ENCODE measurements at places on chromosomes 4 and X.

DNA sequence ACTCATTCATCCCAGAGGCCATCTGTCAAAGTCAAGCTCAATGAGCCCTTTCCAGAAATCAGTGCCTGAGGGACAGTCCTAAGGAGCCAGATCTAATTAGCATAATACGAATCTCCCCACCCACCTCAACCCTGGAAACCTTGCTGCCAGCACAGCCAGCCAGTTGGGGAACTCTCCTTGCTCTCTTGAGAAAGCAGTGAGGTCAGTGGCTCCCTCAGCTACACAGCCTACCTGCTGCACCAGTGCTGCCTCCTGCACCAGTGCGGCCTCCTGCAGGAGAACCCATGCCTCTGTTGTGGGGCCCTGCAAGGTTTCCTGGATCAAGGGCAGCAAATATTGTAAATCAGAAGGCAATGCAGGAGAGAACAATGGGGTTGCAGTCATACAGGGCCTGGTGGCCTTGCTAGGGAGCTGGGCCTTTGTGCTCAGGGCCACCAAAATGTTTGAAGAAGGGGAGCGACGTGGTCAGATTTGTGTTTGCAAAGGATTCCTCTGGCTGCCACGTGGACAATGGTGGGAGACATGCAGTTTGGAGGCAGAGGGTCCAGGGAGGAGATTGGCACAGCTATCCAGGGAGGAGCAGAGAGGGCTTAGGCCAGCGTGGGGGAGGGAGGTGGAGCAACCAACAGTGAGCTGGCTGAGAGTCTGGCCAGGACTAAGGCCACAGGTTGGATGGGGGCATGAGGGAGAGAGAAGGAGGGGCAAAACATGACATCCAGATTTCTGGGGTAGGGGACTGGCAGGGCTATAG lies 124.3 kb upstream of the MAMLD1 start:
- DNase-seq, result no peak

DNA sequence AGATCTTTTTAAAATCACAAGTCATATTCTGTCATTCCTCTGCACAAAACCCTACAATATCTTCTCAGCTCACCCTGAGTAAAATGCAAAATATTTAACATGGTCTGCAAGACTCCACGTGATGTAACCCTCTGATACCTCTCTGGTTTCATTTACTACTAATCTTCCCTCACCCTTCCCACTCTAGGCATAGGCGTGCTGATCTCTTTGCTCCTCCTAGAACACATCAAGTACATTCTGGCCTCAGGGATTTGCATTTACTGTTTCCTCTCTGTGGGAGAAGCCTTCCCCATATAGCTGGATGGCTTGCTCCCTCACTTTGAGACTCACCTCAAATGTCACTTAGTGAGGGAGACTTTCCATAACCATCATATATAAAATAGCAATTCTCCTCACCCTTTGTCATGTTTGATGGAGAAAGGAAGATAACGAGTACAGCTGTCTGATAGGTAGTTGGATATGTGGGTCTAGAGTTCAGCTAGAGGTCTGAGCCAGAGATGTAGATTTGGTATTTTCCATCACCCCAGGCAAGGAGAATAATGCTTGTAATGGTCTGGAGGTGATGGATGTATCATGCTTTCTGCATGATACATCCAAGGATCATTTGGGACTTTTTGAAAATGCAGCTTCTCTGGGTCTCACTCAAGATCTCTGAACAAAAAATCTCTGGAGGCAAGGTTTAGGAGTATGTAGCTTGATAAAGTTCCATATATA lies 123.9 kb upstream of the VAMP7 start:
- DNase-seq, result no peak

- DNase-seq, result no peak
Observed at GRCh38 chr4:65653740-65654361, 16.4 kb downstream of the EPHA5 start.

DNA sequence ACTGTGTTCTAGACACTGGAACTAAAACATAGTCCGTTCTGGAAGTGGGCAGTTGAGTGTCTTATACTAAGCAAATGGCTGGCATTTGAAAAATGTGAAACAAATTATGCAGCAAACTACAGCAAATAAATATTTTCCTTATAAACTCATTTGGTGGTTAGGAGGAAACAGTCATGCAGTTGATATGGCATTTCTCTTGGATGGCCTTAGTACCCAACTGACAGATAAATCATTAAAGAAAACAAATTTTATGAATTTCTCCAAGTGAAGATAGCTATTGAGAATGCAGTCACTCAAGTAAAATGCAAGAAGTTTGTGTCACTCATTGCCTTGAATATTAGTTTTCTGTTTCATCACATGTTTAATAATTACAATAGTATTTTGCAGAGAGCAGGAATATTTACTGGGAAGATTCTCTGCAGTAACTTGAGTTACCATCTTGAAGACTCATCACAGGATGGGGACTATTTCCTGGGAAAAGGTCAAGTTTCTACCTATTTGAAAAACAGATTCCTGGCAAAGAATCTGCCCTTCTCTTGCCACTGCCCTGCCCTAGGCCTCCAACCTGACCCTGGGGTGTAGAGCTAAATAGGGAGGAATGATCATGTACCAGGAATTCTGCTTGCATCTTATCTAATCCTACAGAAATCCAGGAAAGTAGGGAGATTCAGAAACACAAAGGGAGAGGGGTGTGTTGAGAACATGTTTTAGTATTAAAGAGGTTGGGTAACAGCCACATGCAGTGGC lies 105.9 kb downstream of the SH3RF1 start:
- DNase-seq, result no peak

- DNase-seq, result no peak
Observed at GRCh38 chrX:13119386-13119785, 75.0 kb upstream of the FAM9C start.

- DNase-seq, result no peak
Observed at GRCh38 chrX:135295944-135296305, 13.4 kb upstream of the ETDC start.
